ENCODE measurements at places on chromosomes 13 and 19.

DNA sequence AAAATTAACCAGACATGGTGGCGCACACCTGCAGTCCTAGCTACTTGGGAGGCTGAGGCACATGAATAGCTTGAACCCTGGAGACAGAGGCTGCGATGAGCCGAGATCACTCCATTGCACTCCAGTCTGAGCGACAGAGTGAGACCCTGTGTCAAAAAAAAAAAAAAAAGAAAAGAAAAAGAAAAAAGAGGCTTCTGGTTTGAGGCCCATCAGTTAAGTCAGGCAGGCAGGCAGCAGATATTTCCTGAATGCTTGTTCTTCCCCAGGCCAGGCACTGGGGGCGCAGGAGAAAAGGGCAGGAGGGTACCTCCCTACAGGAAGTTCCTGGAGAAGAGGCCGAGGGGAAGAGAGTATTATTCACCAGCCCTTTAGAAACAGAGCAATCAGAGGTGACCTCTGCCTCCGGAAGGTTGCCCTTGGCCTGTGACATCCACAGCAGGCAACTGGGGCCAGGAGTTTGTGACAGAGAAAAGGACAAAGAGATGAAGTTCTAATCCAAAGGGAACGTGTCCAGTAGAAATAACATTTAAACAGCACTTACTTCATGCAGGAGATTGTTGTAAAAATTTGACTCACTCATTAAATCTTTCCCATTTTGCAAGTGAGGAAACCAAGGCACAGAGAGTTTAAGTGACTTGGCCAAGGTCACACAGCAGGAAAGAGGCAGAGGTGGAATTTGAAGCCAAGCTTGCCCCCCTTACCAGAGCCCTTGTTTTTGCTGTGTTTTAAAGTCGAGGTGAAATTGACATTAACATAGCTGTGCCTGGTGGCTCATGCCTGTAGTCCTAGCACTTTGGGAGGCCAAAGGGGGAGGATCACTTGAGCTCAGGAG is 4.3 kb upstream of the RLN3 start:
- no peak for DNase-seq

- no peak for DNase-seq
Observed at GRCh38 chr13:113488283-113488682, 2.2 kb downstream of the DCUN1D2 start.

DNA sequence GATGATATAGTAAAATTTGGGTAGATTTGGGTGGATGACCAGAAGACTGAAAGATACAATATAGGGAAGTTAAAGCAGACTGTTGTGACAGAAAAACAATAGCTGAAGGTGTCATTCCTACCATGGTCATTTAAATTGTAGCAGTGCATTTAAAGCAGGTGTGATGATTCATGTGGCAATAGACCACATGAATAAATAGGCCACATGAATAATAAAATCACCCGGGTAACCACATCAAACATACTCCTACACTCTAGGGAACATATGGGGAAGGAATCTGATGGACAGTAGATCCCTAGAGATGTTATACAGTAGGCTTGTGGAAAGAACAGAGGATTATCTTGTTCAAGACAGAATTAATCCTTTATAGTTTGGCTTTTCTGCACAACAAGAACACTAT is 392.6 kb downstream of the SLITRK5 start:
- DNase-seq, result no peak

GRCh38 chr19:4671185-4671851 is 1.2 kb upstream of the MYDGF start:
- DNase-seq, result no peak

DNA sequence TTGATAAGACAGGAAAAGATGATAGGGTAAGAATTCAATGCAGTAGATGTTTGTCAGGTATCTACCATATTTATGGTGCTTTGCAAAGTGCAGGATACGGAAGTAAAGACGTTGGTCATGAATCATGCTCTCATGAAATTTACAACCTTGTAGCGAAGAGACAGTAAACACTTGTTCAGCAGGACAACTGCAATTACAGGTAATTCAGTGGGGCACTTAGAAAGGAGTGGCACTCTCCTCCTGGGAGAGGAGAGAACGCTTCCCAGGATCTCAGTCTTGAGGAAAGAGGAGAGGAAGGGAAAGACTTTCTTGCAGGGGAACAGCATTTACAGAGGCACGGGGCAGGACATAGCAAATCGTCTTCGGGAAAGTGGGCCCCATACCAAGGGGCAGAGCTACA is 46.4 kb downstream of the SOX1 start:
- peak; percentile 90 for DNase-seq

DNA sequence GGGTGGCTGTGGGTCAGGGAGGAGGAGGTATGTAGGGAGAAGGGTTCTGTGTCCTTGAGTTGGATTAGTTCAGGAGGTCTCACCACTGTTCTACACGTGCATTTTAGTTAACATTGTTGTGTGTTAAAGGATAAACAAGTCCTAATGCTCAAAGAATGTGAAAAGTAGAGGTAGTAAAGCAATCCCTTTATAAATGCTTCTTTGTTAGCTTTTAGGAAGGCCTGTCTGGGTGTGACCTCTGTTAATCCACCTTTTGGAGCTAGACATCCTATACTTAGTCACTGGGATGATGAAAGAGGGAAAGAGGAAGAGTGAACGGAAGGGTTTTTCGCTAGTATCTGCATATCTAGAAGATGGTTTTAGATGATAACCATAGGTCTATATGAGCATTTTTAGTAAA is 42.2 kb upstream of the FLT1 start:
- DNase-seq, result no peak

DNA sequence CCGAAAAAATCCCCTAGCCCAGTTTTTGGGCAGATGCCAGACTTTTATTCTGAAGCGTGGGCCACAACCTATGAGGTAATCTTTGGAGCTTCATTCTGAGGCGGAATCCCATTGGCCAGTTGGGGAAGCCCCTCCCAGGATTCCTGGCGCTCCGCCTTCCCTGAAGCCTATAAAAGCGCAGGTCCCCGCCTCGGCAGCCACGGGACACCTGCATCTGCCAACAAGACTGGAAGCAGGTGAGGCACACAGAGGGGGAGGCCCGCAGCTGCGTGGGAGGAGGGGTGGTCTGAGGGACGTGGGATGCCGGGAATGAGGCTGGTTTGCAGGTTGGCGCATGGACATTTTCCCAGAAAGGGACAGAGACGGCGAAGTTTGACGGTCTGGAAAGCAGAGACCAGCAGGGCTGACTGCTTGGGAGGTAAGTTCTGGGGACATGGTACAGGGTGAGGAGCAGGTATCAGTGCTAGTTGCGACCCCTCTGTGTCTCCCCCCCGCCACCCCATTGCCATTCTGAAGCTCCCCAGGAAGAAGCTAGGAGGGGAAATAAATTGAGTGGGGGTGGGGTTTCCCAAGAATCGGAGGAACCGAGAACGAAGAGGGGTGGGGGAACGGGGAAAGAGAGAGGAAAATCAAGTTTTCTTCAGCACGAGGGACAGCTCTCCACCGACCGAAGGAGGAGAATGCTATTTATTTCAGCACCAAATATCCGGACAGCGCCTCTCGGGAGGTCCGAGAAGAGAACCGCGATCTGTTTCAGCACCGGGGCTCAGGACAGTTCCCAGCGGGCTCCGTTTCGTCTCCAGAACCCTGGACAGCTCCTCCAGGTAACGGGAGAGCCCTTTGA is 22.4 kb upstream of the FEM1A start:
- peak; percentile 80 for DNase-seq

GRCh38 chr19:49497789-49498103 is 1.5 kb downstream of the RPS11 start:
- DNase-seq, result no peak

- no peak for DNase-seq
Observed at GRCh38 chr13:112898621-112899280, 70.3 kb upstream of the MCF2L start.

- no peak for DNase-seq
Observed at GRCh38 chr13:100323937-100324336, 235.0 kb downstream of the PCCA start.

- no peak for DNase-seq
Observed at GRCh38 chr19:10858204-10858828, 10.1 kb downstream of the C19orf38 start.

- DNase-seq, result no peak
Observed at GRCh38 chr13:45779901-45780300, 71.7 kb downstream of the SIAH3 start.

GRCh38 chr19:56838024-56838908 is 2.3 kb downstream of the PEG3 start:
- no peak for DNase-seq

DNA sequence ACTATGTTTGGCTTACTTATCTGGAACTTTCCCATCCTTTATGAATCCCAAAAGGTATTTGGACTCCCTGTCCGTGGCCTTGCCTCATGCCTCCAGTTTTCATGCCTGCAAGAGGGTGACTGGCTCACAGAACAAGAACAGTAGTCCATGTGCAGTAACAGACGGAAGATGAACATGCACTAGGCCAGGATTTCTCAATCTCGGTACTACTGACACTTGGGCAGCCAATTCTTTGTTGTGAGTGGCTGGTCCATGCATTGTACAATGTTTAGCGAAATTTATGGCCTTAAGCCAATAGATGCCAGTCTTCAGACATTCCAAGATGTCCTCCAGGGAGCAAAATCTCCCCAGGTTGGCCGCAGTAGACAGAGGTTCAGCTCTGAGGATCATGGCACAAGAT is 61.9 kb downstream of the DOCK9 start:
- no peak for DNase-seq

DNA sequence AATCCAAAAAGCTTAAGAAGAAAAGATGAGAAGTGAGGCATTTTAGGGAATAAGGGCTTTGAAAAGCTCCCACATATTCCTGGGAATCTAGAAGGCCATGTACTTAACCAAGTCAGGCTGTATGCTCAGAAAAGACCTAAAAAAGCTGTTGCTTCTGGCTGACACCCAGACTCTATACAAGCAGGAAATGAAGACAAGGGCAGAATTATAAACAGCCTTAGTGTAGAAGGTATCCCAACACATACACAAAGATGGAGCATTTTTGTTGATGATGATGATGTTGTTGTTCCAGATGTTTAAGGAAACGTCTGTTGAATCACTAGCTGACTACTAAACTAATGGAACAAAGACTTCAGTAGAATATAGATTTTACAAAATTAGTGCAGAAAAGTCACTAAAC is 26.1 kb upstream of the N4BP2L1 start:
- no peak for DNase-seq

DNA sequence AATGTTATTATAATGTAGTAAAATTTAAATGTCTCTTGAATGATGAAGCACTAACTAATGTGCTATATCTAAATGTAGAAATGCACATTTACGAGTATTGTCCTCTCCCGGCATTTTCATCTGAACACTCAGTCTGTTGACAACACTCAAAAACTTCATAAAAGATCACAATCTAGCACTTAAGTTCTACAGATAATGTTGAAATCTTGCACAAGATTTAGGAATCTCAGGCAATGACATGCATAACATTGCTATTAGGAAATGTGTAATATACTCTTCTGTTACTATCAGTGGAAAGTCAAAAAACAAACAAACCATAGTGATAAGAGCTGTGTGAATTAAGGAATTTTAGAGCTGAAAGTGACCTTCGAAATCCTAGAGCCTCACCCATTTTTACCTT is 37.5 kb upstream of the XPO4 start:
- no peak for DNase-seq

GRCh38 chr19:42178791-42179674 is 38.4 kb downstream of the DEDD2 start:
- DNase-seq, result no peak

GRCh38 chr19:50978772-50979390 is 4.8 kb downstream of the KLK7 start:
- no peak for DNase-seq

Data from NCI-H187 treated with DMSO at 0.1 percent for 48 hours (cell line).